ENCODE measurements at places on chromosomes 3 and 15.

DNA sequence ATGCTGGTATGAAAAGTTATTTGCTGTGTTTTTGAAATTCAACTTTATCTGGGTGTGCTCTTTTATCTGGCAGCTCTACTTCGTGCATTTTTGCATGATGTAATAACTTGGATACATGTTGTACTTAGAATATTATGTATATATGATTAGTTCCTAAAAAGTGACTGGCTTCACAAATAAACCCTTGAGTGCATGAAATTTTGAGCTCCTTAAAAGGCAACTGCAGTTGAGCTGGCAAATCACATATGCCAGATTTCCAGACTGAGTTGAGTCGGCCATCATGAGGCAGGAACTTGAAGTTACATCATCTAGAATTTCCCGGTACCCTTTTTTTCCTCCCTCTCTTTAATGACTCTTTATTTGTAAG lies 162.5 kb downstream of the FNDC3B start:
- DNase-seq, result no peak

DNA sequence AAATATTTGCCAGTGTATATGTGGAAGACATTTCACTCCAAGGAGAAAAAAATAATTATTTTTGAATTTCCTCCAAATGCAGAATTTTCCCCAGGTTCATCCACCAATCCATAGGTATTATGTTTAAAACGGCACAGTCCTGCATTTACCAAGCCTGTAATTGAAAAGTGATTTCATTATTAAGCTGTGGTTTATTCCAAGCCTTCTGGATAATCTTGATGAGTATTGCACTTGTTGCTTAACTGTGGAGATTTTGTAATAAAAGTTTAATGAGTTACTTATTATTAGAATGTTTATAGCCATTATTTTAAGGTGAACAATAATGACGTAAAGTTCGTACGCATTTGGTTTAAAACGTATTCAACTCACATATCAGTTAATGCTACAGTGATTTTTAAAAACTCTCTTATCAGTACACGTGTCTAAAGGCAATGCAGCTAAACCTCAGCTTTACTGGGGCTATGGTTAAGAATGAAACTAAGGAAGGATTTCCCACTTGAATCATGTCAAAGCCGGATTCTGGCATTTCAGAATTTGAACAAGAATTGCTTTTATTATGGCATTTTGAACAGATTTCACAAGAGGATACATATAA lies 283.9 kb downstream of the MECOM start:
- no peak for DNase-seq

GRCh38 chr3:30082652-30083051 lies 523.7 kb upstream of the TGFBR2 start:
- DNase-seq, result no peak

GRCh38 chr15:87582169-87582568 lies 674.4 kb downstream of the NTRK3 start:
- DNase-seq, result no peak

DNA sequence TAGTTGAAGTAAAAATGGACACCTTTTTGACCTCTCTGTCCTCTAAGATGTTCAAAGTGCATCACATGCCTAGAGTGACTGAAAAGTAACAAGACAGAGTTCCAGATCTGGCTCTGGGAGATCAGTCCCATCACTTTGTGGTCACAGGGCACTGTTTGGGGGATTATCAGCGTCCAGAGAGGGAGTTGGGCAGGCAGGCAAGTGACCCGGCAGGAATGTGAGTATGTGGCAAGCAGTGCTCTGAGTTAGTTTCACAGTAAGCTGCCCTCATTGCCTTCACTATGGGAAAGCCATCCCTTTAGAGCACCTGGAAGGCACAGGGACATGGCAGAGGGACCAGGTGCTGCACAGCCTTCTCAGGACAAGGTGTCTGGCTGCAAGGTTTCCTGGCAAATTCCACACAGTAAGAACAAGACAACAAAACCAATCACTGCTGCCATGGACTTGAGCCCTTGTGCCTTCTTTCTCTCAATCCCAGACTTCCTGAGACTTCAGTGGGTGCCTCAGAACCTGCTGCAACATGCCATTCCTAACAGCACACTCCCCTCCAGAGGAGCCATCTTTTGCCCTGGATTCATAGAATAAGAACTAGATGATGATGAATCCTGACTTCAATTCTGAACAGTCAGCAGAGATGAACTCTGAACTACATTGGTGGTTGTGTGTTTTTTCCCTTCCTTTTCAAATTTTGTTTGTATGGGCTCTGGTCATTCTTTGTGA lies 55.2 kb downstream of the TIPARP start:
- no peak for DNase-seq

DNA sequence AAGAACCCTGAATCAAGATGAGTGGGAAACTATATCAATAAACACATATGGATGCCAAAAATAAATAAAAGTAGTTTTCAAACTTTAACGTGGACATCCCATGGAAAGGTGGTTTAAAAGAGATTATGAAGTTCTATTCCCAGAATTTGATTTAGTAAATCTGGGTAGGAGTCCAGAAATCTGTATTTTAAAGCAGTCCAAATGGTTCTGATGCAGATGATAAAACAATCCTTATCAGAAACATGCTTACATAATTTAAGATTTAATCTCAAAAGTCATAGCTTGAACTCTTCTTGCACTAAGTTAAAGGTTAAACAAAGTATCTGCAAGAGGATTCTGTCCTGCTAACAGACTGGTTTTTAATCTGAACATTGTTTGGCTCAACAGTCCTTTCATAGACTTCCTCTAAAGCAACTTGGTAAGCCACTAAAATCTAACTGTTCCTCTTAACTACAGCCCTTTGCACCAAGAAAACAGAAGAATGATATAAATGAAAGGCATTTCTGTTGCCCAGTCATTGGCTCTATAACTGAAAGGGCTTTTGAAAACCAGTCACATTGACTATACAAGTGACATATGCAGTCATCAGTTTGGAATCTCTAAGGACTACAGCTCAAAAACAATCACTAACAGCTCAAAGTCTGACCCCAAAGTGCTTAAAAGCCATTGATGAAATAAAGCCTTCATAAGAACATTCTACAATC lies 23.4 kb upstream of the MAP4 start:
- no peak for DNase-seq

DNA sequence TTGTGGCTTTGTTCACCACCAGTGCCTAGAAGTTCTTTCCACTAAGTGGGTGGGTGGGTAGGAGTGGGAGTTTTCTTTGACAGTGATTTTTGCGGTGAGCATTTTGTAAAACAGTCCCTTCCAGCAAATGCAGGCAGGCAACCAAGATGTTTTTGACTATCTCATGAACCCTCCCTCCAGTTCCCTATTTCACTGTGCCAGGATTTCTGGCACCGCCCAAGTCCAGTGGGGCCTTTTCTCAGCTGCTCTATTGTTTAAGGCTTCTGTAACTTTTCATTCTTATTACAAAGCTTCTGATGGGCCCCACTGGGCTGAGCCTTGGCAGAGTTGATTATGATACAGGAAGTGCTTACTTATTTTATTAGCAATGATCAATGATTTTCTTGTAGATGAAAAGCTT lies 236.0 kb downstream of the EDEM1 start:
- DNase-seq, result no peak

DNA sequence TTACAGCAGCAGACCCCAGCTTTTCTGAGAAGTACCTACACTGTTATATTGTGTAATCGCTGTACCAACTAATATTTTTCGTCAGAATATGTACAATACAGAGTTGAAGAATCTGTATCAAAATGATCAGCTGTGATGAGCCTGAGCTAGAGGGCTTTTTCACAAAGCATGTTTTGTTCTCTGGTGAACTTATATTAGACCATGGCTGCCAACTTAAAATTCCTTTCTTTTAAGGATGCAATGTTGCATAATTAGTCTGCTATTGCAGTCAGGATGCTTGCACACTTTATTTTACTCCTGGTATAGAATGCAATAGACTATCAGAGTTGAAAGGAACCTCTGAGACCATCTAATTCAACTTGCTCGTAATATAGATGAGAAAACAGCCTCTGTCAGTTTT lies 127.8 kb downstream of the RBMS3 start:
- no peak for DNase-seq

DNA sequence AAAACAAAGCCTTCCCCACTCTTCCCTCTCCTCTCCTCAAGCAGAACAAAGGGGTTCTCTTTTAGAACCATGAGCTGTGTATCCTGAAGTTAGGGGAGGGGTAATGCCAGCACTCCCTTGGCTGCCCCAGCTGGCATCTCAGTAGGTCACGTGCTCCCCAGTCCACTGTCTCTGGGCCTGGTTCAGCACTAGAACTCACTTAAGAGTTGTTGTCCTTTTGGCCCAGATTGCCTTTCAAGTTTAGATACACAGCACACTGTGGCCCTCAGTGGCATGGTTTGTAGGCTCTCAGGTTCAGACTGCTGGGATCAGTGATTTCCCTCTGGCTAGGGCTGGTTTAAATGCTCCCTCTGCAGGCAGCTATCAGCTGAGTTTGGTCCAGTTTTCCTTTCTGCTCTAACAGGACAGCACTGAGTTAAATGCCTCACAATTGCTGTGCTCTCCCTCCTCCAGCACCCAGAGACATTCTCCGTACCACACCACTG lies 188.4 kb upstream of the ST8SIA2 start:
- DNase-seq, result no peak

- DNase-seq, result no peak
These were observed 212.2 kb upstream of the SUCLG2 start for GRCh38 chr3:67866571-67866970.

GRCh38 chr3:42183991-42184632 lies 81.9 kb downstream of the CCK start:
- no peak for DNase-seq

GRCh38 chr15:41943543-41944312 lies 28.6 kb downstream of the EHD4 start:
- DNase-seq, result no peak

- DNase-seq, result no peak
These were observed 71.3 kb upstream of the CORO2B start for GRCh38 chr15:68507447-68507846.

DNA sequence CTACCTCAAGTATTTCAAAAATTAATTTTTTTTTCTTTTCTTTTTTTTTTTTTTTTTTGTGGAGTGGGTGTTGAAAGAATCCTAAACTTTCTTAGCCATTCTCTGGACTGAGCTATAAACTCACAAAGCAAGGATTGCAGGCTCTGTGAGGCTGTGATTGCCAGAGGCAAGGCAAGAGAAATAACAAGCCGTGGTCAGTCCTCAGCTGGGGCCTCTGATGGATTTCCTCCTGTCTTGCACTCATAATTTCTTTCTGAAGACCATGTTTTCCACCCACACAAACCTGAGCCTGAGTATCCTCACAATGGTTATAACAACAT lies 1.3 kb downstream of the CX3CR1 start:
- DNase-seq, result no peak

DNA sequence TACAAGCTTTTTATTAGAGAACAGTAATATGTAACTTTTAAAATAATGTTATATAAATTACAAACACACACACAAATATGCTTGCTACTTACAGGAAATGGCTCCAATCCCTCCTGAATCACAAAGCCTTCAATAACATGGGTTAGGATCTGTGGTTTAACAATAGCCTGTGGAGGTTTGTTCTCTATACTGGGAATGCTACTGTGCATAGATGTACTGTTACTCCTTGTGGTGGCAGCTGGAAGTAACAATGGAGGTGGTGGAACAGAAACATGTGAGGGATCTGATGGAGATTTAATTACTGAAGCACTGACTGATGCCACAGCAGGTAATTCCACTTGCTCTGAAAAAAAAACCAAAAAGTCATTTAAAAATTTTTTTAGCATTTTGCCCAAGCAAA lies 64.4 kb downstream of the PHC3 start:
- DNase-seq, result no peak

DNA sequence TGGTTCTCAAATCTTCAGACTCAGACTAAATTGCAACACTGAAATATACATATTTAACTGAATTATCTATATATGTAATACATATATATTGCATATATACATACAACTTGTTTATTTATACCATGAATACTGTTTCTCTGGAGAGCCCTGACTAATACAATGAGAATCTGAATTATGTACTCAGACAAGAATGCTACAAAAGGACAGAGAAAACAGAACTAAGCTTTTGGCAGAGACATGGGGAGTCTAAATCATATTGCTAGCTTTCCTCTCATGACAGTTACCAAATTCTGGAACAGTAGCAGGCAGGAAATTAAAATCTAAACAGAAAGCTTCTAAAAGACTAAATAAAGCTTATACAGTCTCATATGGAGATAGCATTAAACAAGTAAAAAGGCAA lies 142.4 kb upstream of the KCNMB2 start:
- DNase-seq, result no peak

DNA sequence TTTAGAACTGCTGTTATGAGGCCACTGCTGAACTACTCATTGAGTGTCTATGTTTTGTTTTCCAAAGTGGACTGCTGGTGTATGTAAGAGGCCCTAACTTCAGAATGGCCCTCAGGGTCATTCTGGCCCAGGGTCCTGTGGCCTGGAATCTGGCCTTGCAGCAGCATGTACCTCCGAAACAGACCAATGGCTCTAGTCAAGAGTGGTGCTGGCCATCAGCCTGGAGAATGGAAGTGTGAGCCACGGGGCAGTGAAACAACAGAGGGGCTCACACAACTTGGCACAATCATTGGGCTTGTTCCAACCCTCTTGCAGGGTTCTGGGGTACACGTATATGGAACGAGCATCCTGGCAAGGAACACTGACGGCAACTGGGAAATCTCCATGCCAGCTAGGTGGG lies 40.5 kb downstream of the SCN5A start:
- no peak for DNase-seq

- no peak for DNase-seq
These were observed 8.6 kb downstream of the PODXL2 start for GRCh38 chr3:127637546-127637945.
